Parietal lobe (tissue), 2 donors: ENCODE measurements at places on chromosomes 1 and 21. TPM values are rescaled to one million over a fixed set of nuclear protein-coding genes. Genes with fewer than 3 reads are reported as not detected.

ENTREP3 gene
- 8.8 TPM for total RNA-seq

WNT3A gene
- total RNA-seq: not detected

HES2 gene
- not detected for total RNA-seq

ARHGEF16 gene
- not detected for total RNA-seq

OR6N1 gene
- not detected for total RNA-seq

EPS8L3 gene
- total RNA-seq: not detected
